CMK (cell line): ENCODE measurements at places on chromosomes 7 and 10.

DNA sequence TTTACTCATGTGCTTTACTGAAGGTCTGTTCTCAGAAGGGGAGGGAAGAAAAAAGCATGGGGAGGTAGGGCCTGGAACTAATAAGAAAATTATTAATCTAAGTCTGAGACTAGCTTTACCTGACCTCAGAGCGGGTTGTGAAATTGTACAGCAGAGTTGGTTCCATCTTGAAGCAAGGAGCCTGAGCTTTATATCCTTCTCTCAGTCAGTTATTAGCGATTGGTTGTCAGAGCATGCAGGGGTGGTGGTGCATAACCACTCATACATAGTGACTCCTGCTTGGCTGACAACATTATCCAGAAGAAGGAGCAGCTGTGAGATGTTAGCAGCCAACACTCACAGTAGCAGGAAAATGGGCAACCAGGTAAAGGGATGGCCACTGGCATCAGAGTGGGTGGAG lies 976.3 kb upstream of the LRRTM3 start:
- no peak for DNase-seq

DNA sequence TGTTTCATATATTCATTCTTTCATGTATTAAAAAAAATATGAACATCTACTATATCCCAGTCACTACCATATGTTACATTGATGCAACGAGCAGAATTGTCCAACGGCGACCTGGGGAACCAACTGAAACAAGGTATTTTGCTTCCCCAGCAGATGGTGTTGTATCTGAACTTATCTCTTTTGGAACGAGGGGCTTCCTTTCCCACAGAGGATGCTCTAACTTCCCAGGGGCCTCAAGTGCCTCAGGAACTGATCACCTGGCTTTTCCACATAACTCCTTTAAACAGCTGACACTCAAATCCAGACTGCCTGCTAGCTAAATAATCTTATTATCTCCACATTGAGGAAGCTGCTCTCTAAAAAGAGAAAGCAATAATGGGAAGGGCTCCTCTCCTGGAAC lies 259.3 kb downstream of the HTR7 start:
- no peak for DNase-seq

- DNase-seq, result no peak
These were observed 844.9 kb upstream of the PHF14 start for GRCh38 chr7:10128748-10129147.

DNA sequence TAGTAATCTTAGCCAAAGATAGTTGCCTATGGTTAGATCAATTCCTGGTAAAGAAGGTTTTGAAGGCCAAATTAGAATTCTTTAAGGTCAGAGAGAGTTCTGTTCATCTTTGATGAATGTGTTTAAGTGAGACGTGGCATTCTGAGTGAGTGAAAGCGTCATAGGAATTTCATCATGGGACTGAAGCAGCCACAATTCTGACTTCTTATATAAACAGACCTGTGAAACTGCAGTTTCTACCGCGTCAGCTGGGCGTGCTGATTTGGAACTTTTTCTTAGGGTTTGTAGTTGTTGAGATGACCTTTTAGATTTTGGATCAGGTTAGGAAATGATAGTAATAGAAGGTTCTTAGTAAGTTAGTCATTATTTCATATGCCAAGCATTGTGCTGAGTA lies 103.8 kb downstream of the CNNM2 start:
- no peak for DNase-seq

GRCh38 chr7:139753693-139754111 lies 24.1 kb downstream of the HIPK2 start:
- DNase-seq, result no peak

DNA sequence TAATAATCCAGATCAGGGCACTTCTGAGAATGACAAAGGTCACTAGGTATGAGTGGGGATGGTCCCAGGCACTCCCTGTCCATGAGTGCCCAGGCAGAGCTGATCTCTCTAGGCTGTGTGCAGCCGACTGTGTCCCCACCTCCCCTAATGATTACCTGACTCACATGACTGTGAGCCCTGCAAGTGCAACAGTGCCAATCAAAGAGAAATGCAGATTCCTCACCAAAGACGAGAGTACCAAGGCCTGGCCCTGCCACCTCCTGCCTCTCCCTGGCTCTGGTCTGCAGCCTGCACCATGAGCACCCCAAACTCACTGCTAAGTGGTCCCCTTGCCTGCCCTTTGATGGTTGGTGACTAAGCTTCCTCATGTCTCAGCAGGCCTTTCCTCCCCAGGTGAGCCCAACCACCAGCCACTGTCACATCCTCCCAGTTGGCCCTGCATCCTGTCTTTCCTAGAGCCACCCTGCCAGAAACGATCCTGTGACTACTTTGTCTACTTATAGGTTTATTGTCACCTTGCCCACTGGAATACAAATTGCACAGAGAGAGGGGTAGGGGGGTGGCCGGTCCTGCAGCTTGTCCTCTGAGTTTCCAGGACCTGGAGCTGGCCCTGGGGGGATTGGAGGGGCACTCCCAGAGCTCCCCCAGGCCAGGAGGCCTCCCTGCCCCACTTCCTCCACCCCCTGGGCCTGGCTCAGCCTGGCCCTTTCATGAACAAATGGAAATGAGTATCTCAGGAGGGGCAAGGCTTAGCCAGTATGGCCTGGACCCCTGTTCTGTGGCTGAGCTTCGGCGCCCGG lies 22.4 kb upstream of the GDF10 start:
- no peak for DNase-seq

DNA sequence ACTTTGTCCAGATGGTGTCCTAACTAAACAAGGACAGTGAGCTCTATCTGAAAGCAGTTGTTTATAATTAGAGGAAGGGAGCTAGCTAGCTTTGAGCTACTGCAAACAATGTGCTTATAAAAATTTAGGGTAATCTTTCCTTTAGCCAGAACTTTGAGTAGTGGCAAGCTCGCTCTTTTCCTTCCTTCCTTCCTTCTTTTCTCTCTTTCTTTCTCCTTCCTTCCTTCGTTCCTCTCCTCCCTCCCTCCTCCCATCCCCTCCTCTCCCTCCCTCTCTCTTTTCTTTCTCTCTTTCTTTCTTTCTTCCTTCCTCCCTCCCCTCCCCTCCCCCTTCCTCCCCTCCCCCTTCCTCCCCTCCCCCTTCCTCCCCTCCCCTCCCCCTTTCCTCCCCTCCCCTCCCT lies 520.1 kb downstream of the INHBA start:
- DNase-seq, result no peak

- DNase-seq, result no peak
These were observed 44.3 kb downstream of the SCRN1 start for GRCh38 chr7:29945259-29945809.

GRCh38 chr10:116720241-116720643 lies 22.1 kb downstream of the HSPA12A start:
- no peak for DNase-seq

- no peak for DNase-seq
These were observed 130.2 kb upstream of the CTTNBP2 start for GRCh38 chr7:118003476-118003875.

DNA sequence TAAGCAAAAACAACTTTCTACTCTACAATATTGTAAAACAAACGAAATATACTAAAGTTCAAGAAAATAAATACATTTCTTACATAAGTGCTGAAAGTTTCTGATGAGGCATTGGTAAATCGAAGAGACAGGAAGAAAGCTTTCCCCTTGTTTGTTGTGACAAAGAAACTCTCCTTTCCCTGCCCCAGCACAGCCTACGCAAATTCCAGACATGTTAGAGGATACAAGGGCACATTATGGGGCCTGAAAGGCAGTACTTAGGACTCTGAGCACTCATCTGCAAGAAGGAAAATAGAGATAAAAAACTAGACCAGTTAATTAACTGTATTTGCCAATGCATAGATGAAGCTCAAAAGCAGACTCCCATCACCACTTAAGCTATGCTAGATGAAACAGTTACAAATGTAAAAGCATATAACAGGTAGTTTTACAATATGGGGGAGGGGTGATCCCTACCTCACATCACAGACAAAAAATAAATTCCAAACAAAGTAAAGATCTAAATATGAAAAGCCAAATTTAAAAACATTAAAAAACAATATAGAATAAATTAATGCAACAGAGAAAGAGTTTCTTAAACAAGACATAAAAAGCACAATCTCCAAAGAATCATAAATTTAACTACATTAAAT lies 21.8 kb downstream of the ARHGAP19 start:
- no peak for DNase-seq

DNA sequence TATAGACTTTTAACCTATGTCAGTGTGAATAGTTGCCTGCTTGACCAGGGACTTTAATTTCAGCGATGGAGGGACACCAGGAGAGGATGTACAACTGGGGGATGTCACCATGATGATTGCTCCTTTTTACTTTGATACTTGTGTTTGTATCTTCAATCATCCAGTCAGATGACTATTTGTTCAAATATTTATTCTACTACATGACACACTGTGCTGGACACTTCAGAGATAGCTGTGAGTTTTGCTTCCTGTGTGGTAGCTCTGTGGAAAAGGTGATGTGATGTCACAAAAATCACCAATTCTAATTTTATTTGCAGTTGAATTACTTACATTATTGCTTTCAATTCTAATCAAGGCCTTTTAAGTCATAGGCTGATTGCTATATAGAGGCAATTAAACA lies 62.7 kb upstream of the CREB5 start:
- no peak for DNase-seq

- DNase-seq, result no peak
These were observed 792 bp downstream of the ZNF746 start for GRCh38 chr7:149496642-149497391.
